ENCODE measurements at places on chromosomes 5 and 9.

- DNase-seq: no peak
Measured at GRCh38 chr9:135506327-135507103, 6.0 kb downstream of the MRPS2 start.

GRCh38 chr9:92377876-92378275 lies 26.5 kb downstream of the OGN start:
- no peak for DNase-seq

DNA sequence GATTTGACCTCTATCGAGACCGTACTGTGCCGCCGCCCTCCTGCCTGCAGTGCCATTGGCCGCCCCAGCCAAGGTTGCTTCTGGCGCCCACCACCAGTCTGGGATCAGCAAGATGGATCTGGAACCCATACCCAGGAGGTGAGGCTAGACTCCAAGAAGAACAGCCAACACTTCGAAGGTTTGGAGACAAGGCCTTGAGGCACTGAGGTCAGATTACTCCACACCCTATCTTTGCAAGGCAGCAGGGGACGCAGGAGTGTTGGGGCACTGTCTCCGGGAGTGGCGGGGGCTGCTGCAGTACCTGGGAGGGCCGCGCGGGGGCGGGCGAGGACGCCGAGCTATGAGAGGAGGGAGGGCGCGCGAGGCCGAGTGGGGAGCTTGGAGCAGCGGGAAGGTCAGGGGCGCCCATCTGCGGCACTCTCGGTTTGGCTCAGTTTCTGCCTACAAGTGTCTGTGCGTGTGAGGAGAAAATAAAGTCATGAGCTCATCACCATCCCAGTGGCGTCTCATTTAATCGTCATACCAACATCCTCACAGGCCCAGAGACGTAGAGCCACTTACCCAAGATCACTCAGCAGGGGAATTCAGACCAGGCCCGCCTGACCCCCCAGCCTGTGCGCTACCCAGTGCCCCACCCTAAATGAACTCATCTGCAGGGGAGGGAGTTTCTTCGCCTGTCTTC lies 20.5 kb upstream of the PSD2 start:
- peak; percentile 53 for DNase-seq

- DNase-seq: no peak
Measured at GRCh38 chr5:173629628-173630027, 13.2 kb upstream of the BOD1 start.

DNA sequence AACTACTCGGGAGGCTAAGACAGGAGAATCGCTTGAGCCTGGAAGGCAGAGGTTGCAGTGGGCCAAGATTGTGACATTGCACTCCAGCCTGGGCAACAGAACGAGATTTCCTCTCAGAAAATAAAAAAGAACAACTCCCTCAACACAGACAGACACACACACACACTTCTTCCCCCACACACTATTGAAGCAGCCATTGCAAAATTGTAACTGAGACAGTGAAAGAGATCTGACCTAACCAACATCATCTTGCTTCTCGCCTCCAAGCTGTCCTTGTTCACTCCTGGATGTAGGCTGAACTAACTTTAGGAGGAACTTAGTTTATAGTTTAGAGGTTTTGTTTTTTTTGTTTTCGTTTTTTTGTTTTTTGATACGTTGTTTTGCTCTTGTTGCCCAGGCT lies 13.0 kb upstream of the PLIN2 start:
- no peak for DNase-seq

DNA sequence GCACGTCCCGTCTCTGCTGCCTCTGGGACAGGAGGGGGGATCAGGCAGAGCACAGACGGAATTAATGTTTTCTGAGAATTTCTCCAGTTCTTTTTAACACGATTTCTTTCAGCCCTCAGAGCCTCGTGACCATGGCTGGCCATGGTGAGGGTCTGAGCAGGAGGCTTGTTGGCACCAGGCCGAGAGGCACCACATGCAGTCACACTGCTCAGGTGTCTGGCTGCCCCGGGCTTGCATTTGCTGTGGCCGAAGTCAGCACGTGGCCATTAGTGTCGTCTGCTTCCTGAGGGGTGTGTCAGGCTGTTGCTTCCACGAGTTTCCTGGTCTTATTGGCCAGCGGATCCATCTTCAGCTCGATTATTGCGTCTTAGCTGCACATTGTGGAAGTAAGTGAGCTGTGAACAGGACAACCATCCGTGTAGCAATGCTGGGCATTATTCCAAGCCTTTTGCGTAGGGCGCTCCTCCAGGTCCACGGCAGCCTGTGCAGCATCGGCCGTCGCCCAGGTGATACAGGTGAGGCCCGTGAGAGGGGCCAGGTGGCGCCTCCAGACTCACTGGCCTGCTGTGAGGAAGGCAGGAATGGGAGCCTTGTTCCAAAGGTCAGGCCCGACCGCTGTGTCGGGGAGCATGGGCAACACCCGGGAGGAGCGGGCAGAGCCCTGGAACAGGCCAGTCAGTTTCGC lies 114.2 kb upstream of the CACNA1B start:
- no peak for DNase-seq

GRCh38 chr9:90948156-90948555 lies 146.5 kb downstream of the SYK start:
- DNase-seq: no peak

DNA sequence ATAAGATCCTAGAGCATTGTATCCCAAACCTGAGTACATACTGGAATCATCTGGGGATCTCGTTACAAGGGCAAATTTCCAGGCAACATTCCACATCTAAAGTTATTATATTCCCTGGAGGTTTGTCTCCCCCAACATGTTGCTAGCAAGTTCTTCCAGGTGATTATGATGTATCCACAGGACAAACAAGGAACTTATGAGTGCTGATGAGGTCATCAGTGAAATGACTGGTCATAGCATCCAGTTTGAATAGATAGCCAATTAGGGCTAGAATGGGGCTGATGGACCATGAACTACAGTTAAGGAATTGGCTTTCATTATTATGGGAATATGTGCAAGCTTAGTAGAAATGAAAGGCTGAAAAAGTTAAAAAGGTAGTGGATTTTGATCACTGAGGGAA lies 115.2 kb downstream of the CWC27 start:
- DNase-seq: no peak

GRCh38 chr9:18194316-18194715 lies 279.6 kb upstream of the ADAMTSL1 start:
- no peak for DNase-seq

- DNase-seq: peak; percentile 75
Measured at GRCh38 chr9:105064248-105065097, 136.5 kb upstream of the ABCA1 start.

- DNase-seq: no peak
Measured at GRCh38 chr9:100072805-100073204, 26.0 kb downstream of the ERP44 start.

GRCh38 chr9:135583688-135584011 lies 22.1 kb downstream of the PAEP start:
- no peak for DNase-seq

DNA sequence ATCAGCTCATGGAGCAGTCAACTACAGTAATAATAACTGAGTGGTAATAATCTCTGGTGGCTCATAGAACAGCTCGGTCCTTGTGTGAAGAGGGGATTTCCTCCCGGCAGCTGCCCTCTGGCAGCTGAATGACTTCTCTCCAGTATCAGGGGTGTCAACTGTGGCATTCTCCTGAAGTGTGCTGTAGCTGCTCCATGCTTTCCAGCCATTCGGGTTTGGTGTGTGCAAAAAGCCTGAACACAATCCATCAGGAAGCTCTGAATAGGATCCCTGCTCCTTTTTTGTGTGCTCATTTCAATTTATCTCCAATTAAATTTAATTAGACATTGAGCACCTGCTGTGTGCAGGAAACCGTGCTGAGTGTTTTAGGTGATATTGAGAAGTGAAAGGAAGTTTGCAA lies 59.8 kb upstream of the BARX1 start:
- peak; percentile 66 for DNase-seq

- DNase-seq: no peak
Measured at GRCh38 chr5:107997338-107997980, 326.7 kb upstream of the EFNA5 start.

DNA sequence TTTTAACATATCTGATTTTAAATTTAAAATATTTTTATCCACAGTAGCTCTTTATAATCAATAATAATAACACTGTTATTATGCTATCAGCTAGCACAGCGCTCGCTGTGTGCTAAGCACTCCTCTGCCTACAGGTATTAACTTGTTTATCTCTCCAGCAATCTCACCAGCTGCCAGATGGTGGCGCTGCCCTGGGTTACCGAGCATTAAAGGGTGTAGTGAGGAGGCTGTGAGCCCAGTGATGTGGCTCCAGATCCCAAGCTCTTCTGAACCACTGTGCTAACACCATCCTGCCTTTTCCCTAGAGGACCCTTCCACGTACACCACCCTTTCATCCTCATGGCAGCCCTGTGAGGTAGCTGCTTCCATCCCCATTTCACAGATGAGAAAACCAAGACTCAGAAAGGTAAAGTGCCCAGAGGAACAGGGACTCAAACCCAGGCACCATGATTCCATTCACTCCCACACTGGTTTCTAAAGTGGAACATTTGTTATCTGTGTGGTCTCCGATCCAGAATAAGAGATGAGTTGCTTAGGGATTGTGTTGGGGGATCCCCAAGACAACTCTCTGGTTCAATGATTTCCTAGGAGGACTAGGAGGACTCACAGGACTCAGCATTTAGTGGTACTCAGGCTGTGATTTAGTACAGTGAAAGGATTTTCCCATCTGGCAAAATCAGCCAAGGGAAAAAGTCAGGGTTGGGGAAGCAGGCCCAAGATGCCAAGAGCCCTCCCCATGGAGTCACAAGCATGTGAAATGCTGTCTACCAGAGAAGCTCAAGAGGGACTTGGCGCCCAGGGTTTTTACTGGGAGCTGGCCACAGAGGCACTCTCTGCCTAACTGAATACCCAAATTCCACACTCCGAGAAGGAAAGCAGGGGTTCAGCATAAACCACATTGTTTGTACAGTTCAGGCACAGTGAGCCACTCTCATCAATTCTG lies 7.0 kb downstream of the IGFBPL1 start:
- peak; percentile 8 for DNase-seq

DNA sequence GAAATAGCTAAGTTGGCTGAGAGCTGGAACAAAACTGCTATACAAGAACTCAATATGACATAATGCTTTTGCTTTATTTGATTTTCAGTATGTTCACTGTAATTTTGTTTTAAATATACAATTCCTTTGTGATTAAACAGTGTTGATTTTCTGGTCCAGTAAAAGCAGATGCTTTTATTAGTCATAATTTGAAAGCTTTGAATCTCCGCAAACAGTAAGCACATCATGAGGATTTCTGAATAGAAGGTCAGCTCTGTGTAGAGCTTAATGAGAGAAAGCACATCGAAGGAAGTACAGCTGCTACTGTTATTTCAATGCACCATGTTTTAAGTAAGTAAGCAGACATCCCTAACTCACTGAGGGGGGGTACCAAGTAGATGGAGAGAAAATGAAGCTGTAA lies 701.3 kb upstream of the ACO1 start:
- DNase-seq: no peak

- no peak for DNase-seq
Measured at GRCh38 chr5:110651507-110651906, 75.0 kb downstream of the TMEM232 start.

DNA sequence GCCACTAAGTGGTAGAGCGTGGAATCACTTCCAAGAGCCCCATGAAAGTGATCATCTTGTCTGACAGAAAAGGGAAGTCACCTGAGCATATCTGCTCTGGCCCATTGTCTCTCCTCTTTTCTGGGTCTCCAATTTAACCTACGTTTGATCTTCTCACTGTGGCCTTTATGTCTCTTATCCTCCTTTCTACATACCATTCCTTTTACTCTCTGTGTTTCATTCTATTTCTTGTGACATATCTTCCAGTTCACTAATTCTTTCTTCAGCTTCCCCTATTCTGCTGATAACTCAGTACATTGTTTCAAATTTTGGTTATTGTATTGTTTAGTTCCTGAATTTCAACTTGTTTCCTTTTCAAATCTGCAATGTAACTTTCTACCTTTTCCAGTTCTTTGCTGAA lies 132.5 kb downstream of the GPBP1 start:
- DNase-seq: no peak

Measured in NCI-H1436 (cell line).